ENCODE measurements at places on chromosomes 2 and 18.

GRCh38 chr2:201116959-201117734, 1.2 kb downstream of the CFLAR start:
- peak; percentile 45 for DNase-seq

DNA sequence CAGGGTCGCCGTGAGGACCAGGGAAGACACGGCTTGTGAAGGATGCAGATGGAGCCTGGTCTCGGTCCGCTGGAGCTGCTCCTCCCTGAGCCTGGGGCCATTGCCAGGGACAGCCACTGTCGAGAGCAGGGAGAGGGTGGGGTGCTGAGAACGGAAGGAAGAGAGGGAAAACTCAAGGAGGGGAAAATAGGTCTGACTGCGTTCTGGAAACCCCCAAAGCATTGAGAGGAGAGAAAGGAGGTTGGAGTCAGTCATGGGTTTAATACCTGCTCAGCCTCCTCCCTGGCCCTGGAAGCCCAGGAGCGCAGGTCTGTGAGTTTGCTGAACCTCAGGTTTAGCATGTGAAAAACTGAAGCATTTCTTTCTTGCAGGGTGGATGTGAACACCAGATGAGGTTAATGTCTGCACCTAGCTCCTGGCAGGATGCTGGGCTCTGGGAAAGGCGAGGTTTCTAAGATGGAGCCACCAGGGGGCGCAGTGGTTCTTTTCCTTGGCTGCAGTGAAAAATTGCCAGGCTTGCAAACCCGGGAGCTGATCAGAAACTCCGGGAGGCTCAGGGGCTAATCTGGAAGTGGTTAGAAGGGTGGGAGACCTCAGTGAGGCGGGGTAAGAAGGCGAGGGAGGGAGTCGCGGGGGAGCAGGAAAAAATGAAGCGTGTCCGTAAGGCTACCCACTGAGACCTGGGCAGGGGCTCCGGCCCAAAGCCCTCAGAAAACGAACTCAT, 33.6 kb upstream of the RNF149 start:
- DNase-seq, result peak; percentile 56

- no peak for DNase-seq
These were observed 234.8 kb downstream of the SOX11 start for GRCh38 chr2:5926871-5927512.

GRCh38 chr18:13725566-13726231, 659 bp downstream of the FAM210A start:
- no peak for DNase-seq

DNA sequence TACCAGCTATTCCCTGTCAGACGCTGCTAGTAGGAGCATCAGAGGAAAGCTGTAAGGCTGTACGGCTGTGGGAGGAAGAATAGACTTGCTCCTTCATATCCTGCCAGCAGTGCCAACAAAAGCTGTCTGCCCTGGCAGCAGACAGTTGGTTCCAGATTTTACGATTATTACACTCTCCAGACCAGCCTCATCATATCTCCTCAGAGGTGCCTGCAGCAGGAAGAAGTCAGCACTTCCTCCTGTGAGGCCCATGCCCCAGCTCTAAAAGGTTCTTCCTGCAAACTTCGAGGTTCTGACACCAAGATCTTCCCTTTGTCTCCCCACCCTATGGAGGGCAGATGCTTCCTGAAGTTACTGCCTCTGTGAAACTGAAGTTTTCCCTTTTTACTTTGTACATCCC, 537.7 kb upstream of the PKDCC start:
- DNase-seq, result no peak

GRCh38 chr2:65199891-65200290, 27.7 kb upstream of the ACTR2 start:
- no peak for DNase-seq

DNA sequence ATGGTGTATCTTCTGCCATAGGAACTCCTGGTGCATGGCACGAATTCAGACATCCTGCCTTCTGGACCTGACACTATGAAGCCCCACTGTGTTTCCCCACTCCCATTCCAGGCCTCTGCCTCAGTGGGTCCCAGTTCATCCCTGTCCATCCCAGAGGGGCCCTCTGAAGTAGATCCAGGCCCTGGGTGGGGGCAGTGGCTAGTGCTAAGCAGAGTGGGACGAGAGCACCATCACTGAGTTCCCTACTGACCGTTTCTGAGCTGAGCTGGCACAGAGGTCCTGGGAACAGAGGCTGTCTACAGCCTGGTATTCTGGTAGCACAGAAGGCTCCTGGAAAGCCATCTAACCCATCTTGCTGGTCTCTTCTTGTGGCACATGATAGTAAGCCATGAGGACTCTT, 54.0 kb downstream of the ATOH8 start:
- no peak for DNase-seq

DNA sequence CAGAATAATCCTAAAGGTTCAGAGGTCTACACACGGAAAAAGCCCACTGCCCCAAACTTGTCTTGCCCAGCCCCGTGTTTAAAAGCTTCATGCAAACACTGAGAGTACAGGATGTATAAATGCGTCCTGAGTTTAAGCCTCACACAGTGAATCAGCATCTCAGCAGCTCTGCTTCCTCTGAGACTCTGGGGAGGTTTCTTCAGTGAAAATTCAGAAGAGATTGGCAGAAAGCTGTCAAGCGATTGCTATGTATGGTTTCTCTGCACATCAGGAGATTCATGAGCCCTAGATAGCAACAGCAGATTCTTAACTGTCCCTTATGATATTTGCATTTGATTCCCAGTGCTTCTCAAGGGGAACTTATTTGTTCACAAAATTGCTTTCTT, 27.1 kb downstream of the CRACDL start:
- DNase-seq, result no peak

DNA sequence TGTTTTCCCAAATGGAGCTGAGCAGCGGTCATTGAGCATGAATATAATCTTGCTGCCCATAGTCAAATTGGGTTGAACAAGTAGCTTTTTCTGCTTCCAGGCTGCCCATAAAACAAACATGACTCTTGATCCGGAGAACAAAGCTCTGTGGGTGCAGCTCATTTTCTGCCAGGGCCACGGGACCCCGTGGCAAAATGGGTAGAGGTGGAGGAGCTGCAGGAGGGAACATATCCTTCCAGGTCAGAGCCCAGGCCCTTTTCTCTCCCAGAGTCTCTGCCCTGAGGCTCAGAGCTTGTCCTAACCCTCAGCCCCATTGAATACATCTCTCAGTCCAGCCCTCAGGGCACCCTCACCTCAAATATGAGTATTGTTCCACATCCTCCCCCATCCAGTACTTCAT, 151.6 kb upstream of the TWIST2 start:
- DNase-seq, result no peak

DNA sequence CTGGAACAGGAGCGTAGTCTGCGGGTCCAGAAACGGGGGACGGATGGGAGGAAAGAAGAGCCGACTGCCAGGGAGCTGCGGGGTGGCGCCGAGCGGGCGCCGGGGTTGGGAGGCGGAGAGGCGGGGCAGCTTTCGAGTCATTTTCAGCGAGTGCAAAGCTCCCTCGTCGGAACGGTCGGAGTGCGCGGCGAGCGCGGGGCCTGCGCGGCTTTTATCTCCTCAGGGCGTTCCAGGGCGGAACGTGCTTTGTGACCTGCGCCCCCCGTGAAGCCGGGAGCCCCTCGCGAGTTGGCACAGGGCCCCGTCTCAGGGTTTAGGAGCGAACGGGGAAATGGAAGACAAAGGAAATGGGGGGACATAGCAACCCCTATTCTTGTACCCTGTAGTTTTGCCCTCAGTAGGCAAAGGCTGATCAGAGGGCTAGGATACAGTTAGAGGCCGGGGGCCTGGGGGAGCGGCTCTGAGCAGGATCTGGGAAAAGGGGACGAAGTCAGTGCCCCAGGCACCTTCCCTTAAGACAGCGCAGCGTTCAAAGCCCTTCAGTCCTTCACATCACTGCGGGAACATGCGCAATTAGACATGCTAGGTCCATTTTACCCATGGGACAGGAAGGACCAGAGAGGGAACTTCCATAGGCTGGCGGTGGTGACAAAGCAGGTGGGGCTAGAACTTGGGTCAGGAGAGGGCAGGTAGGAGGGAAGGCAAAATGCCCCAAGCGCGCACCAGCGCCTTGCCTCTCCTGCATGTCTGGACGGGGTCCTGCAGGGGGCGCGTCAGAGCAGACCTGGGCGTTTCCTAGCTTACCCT, 60.1 kb upstream of the IL1RL1 start:
- peak; percentile 36 for DNase-seq

GRCh38 chr2:134982603-134983002, 64.0 kb downstream of the CCNT2 start:
- DNase-seq, result no peak
